Stimulated activated CD4-positive, alpha-beta T cell treated with anti-CD3 and anti-CD28 coated beads, Interleukin-4, amount 100 ng/mL, for 24 hours (primary cell): ENCODE measurements at places on chromosomes 13 and 19.

DNA sequence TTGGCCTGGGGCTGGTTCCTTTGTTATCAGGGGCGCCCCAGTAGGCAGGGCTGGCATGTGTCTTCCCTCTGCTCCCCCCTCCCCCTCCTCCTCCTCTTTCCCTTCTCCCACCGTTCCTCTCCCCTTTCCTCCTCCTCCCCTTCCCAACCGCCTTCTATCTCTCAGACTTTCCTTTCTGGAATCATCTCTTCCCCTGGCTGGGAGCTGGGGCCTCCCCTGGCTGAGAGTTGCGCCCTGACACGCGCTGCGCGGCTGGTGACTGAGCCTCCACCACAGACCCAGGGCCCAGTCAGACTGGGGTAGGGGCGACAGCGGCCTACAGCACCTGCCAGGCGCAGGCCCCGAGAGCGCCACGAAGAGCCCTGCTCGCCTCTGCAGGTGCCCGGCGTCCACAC, 2.8 kb downstream of the PNMA8B start:
- peak; percentile 11 for DNase-seq

DNA sequence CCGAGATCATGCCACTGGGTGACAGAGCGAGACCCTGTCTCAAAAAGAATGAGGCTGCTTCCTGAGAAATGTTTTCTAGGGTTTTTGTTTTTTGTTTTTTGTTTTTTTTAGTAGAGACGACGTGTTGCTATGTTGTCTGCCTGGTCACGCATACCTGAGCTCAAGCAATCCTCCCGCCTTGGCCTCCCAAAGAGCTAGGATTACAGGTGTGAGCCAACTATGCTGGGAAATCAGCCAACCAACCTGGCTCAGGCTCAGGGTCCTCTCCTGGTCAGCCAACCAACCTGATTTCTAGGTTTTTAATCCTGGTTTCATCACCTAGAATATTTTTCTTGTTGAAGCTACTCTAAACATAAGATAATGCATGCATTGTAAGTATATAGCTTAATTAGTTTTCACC, 7.8 kb downstream of the DHX34 start:
- no peak for DNase-seq

- DNase-seq: no peak
Observed at GRCh38 chr19:10421240-10422045, 1.1 kb downstream of the PDE4A start.

DNA sequence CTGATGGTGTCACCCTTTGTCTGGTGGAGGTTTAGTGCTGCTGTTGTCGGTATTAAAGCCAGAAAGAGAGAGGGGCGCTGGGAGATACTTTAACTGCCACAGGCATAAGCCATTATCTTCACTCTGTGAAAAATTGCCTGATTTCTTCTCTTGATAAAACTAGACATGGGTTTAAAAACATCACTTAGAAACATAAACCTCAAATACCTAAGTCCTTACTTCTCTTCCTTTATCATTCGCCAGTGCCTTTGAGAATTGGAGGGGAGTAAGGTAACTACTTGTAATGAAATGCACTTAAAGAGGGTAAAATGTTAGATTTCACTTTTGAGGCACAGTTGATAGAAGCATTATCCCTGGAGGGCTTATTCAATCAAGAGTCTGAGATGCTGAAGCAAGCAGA, 434.5 kb downstream of the OLFM4 start:
- DNase-seq: no peak

DNA sequence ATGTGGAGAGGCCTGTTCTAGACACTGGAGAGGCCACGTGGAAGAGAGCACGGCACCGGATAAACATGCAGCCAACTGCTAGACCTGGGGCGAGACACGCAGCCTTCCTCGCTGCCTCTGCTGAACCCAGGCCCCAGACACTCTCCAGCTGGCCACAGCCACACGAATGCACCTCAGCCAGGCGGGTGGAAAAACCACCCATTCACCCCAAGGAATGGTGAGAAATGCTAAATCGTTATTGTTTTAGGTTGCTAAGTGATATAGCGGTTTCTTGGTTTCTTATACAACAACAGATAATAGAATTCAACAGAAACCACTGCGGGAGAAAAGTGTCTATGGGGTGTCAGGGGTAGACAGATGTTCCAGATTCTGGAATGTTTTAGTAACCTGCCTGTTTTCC, 52.5 kb downstream of the STK24 start:
- no peak for DNase-seq

DNA sequence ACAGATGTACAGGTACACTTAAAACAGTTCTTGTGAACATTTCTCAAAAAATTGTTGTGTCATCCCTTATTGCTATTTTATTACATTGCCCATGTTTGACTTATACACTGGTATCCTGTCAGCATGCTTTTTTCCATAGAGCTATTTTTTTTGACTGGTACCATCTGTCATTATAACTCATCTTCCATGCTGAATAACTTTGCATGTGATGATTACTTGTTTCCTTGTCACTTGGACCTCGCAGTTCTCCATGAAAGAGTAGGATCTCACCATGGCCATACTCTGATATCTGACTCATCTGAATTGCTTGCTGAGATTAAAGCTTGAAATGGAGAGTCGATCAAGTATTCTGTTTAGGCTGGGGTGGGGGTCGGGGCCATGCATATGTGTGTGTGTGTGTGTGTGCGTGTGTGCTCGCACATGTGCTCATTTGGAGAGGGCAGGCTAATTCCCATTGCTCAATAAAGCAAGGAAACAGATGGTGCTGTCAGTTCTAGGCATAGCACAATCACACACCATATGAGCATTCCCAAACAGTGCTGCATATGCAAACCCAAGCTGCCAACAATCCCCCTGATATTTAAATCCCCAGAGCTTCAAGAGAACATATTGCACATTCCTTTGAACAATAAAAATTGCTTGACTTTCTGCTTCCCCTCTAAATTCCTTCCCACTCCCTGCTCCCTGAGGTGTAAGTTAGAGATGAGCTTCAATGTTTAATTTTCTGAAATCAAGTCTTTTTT, 62.9 kb downstream of the NHLRC3 start:
- DNase-seq: no peak

- no peak for DNase-seq
Observed at GRCh38 chr13:56700324-56700723, 440.4 kb upstream of the PRR20A start.

DNA sequence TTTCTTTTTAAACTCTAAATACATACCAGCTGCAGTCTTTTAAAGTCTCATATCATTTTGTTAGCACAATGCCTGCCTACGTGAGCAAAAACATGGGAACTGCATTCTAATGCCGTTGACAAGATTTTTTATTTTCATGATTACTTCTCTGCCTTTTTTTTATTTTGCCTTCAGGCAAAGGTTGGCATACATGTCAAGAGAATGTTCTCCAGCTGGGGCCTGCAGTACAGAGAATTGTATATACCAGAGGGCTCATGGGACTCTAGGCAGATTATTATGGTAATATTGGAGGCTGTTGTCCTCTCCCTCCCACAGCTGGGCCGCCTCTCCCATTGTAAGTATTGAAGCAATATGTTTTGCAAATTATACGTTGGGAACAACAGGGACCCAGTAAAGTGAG, 53.9 kb upstream of the OBI1 start:
- no peak for DNase-seq

DNA sequence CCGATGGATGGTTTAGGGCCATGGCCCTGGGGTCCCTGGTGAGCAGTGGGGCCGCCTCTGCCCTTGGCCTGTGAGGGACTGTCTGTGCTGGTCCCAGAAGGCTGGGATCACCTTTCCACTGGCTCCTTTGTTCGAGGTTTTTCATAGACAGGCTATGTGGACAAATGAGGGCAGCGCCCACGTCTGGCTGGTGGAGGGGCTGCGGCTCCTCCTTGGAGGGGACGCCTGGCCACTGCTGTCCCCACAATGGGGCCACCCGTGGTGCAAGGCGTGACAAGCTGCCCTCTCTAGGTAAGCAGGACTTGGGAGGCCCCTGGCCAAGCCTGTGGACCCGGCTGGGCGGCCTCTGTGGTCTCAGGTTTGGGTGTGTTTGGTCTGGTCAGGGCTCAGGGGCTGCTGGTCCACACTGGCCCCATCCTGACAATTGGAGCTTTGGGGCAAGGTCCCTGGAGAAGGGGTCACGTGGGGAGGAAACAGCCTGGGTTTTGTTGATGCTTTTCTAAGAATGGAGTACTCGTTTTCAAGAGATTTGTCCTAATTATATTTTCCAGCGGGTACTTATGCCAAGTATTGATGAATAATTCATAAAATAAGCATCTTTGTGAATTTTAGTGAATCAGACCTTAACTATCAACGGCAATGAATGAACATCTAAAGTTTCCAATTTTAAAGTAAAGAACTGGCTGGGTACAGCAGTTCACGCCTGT, 33.3 kb downstream of the MCF2L start:
- no peak for DNase-seq

DNA sequence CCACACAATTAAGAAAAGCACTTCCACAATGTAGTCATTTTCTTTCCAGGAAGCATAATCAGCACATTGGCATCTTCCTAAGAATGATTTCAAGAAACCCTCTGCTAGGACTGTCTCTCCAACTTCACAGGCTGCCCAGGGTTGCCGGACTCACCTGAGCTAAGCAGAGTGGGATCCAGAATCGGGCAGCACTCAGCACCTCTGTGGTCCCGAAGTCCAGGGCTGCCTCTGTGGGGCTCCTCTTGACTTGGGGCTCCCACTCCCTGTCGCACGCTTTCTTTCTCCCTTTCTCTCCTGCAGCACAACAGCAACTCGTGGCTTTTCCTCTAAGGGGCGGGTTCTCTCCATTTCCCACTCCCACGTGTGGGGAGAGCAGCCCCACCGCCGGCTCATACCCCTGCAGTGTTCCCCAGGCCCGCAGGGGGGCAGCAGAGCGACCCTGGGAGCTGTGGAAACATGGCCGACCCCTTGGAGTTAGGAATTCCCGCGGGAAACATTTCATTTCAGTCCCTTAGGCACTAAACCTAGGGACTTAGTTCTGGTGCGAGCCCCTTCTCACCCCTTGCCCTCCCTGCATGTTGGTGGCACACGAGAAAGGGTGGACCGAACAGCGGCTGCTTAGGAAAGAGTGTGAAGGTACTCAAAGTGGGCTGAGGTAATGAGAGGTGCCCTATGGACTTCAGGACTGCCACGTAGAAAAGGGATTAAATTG, at the start of gene TMEM272:
Gene TMEM272 (minus strand): TSS at position 316 of the 712 bp plus-strand sequence. CDS start 6,647 bp downstream, outside the sequence.
- DNase-seq: peak; percentile 68

DNA sequence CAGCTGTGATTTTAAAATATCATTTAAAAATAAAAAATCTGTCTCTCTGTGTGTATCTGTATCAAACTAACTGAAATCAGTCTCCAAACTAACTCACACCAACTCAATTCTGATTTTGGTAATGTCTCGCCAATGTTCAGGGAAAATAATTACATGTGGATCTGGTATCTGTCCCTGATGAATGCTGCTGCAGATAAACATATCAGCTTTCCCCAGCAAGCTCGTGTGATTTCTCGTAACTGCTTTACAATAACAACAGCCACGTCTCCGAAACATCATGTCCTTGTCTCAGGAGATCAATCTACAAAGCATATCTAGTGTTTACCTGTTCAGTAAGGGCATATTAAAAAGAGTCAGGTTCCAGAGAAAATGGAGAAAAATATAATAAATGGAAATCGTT, 129.0 kb downstream of the IRS2 start:
- DNase-seq: no peak

GRCh38 chr13:51819544-51819943, 15.6 kb upstream of the DHRS12 start:
- DNase-seq: no peak

DNA sequence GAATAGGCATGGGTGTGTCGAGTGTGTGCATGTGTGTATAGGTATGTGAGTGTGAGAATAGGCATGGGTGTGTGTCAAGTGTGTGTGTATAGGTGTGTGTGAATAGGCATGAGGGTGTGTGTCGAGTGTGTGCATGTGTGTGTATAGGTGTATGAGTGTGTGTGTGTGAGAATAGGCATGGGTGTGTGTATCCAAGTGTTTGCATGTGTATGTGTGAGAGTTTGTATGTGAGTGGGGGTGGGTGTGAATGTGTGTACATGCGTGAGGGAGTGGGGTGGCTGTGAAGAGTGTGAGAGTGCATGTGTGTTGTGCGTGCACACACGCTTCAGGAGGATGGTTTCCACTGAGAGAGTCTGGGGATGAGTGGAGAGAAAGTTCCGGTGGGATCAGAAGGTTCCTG, 13.5 kb downstream of the EVI5L start:
- no peak for DNase-seq

DNA sequence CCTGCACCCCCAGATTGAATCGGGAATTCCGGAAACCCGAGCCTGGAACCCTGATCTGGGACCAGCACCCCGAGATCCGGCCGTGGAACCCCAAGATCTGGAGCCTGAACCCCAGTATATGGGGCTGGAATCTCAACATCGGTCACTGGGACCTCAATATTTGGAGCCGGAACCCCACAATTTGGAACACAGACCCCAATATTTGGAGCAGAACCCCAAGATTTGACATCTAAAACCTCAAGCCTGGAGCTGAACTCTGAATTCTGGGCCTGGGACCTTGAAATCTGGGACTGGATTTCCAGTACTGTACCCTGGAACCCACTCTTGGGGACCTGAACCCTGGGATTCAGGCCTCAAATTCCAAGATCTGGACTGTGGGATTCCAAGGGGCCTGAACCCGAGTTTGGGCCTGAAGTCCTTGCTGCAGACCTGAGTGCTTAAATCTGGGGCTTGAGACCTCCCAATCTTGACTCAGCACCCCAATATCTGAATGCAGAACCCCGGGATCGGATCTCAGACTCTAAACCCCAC, 629 bp downstream of the LRFN3 start:
- no peak for DNase-seq

- DNase-seq: no peak
Observed at GRCh38 chr13:49977992-49978391, 18.9 kb upstream of the TRIM13 start.

GRCh38 chr19:53980539-53981375, 10.7 kb upstream of the CACNG6 start:
- no peak for DNase-seq

DNA sequence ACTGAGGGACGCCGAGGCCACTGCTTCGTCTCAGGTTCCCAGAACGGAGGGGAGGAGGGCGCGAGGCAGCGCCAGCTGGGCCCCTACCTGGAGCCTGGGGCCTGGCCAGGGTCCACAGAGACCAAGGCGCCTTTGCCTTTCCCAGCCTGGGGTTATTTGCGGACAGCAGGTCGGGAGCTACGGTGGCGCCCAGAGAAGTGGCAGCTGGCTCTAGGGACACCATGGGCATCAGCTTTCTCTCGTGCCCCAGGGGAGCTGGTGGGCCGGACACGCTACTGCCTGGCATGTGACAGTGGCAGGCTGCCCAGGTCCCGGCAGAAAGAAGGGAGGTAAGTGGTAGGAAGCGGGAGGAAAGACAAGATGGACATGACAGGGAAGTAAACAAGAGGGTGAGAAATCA, 19.0 kb downstream of the AKT2 start:
- DNase-seq: no peak

GRCh38 chr19:29841559-29842367, 30.0 kb downstream of the CCNE1 start:
- no peak for DNase-seq

GRCh38 chr13:22111152-22111783, 440.4 kb downstream of the FGF9 start:
- DNase-seq: no peak

GRCh38 chr13:112874751-112875300, 94.2 kb upstream of the MCF2L start:
- no peak for DNase-seq
